Fibroblast of villous mesenchyme (primary cell): ENCODE measurements at places on chromosomes 12 and 14. TPM values are rescaled to one million over a fixed set of nuclear protein-coding genes. Genes with fewer than 3 reads are reported as not detected.
A peak's percentile ranks its signal among the peaks of the same experiment; 100 is the strongest.

GRCh38 chr14:60008042-60008441 is 83.7 kb upstream of the PCNX4 start:
- DNase-seq, result no peak

- no peak for DNase-seq
Measured at GRCh38 chr14:36028218-36028617, 148.3 kb downstream of the PTCSC3 start.

DNA sequence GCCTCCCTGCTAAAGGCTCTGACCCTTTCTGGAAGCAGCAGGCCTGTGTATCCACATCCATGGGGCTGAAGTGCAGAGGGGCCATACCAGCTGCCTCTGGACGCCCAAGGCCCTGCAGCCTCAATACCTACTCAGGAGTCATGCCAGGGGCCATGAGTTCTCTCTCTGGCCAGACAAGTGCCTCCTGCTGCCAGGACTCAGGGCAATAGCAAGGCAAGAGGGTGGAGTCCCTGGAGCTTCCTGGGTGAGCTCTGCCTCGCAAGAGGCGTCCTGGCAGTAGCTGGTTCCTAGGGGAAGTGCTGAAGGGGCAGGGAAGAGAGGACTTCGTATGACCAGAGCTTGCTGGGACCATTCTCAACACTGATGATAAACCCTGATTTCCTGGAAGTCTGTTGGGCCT is 10.9 kb upstream of the ENDOU start:
- no peak for DNase-seq

- DNase-seq, result no peak
Measured at GRCh38 chr12:21500786-21501257, 613 bp downstream of the RECQL start.

DNA sequence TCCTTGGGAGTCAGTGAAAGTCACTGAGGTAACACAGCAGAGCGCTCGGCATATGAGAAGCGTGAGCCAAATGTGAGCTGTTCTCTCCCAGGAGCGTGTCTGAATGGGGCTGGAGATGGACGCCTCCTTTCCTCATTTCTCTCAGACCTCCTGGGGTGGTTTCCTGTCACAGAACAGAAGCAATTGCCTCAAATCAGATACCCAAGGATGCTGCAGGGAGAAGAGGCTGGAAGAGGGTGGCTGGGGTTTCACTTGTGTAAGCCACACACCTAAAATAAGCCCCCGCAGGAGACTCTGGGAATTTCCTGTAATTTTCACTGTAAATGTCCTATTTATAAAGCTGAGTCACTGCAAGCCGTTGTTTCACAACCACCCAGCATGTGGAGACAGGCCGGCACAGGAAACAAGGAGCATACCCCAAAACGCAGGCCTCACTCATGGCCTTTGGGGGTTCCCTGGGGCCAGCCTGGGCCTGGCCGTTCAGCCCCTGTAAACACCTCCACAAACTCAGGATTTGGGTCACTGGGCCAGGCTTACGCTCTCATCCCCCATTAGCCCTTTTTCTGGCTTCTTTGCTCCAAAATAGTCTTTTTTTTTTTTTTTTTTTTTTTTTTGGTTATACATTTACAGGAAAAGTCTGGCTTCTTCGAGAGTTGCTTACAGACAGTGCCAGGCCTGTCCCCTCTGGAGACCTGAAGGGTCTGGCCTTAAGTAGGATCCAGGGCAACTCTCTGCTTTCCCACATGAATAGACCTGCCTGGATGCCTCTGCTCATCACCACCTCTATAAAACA is 55.3 kb downstream of the VCPKMT start:
- DNase-seq, result peak; percentile 97

DNA sequence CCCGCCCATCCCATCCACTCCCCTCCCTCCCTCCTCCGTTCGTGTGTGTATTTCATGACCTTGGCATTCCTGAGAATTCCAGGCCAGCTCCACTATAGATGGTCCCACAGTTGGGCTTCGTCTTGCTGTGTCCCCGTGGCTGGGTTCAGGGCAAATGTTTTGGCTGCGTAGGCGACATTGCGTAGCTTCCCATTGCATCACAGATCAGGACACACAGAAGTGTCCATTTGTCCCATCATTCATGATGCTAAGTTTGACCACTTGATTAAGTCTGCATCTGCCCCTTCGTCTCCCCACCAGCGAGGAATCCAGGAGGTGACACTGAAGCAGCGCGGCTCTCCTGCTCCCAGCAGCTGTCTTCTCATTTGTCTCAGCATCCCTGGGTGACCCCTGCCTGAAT is 38.6 kb upstream of the MMP17 start:
- no peak for DNase-seq

DNA sequence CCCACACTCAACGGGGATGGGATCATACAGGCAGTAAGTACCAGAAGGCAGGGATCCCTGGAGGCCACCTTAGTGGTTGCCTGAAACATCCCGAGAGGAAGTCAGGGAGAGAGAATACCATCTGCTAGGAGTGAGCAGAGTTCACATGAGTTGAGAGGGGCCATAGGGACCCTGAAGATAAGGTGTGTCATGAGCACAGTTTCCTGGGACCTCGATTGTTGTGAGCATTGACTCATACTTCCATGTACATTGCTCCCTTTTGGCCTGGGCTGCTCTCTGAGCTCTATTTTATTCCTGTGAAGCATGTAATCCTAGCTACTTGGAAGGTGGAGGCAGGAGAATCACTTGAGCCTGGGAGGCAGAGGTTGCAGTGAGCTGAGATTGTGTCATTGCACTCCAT is 120.5 kb downstream of the TBC1D30 start:
- no peak for DNase-seq

- DNase-seq, result peak; percentile 58
Measured at GRCh38 chr14:101823511-101824120, 62.1 kb downstream of the PPP2R5C start.

Gene VWF
- under 0.01 and 0.32 TPM in 2 replicates for total RNA-seq
